ENCODE measurements at places on chromosomes 6 and 20. TPM values are rescaled to one million over a fixed set of nuclear protein-coding genes. Genes with fewer than 3 reads are reported as not detected.

Gene SSTR4
- not detected for total RNA-seq

Gene ASIP
- not detected for total RNA-seq

Gene GPX5
- not detected for total RNA-seq

Gene UBD
- total RNA-seq, result not detected

Gene GSTA3
- not detected for total RNA-seq

Gene MCHR2
- total RNA-seq, result not detected

Gene CRISP2
- not detected for total RNA-seq

Gene PPIL6
- 3.1 TPM for total RNA-seq

Gene SENP6
- 31.2 TPM for total RNA-seq

Gene PPP1R16B
- 0.49 TPM for total RNA-seq

Gene GMEB2
- total RNA-seq, result 12.5 TPM

Gene ZNF311
- total RNA-seq, result 0.97 TPM

Gene RAET1L
- not detected for total RNA-seq

Gene POM121L2
- total RNA-seq, result not detected

Gene MYLK2
- total RNA-seq, result not detected

Gene ACSS1
- 17.2 TPM for total RNA-seq

Gene DEFB129
- total RNA-seq, result not detected

Gene DSTN
- 330 TPM for total RNA-seq

Gene EZR
- 52.7 TPM for total RNA-seq

Gene ATP6V1G2
- total RNA-seq, result 1.3 TPM

Gene MACROD2
- not detected for total RNA-seq

Gene PPP1R14C
- total RNA-seq, result 7.8 TPM

Gene PPP1R18
- total RNA-seq, result 76.8 TPM

Gene ENPP5
- total RNA-seq, result 0.36 TPM

Gene PLN
- not detected for total RNA-seq

Gene LPA
- total RNA-seq, result not detected

Gene PMEPA1
- total RNA-seq, result 1.6 TPM

Gene OLIG3
- total RNA-seq, result not detected

Gene TREM1
- 8.6 TPM for total RNA-seq

Gene TTBK1
- not detected for total RNA-seq
